ENCODE measurements at places on chromosomes 4 and X.

GRCh38 chr4:185803022-185803421, 9.0 kb downstream of the SORBS2 start:
- DNase-seq = no peak

DNA sequence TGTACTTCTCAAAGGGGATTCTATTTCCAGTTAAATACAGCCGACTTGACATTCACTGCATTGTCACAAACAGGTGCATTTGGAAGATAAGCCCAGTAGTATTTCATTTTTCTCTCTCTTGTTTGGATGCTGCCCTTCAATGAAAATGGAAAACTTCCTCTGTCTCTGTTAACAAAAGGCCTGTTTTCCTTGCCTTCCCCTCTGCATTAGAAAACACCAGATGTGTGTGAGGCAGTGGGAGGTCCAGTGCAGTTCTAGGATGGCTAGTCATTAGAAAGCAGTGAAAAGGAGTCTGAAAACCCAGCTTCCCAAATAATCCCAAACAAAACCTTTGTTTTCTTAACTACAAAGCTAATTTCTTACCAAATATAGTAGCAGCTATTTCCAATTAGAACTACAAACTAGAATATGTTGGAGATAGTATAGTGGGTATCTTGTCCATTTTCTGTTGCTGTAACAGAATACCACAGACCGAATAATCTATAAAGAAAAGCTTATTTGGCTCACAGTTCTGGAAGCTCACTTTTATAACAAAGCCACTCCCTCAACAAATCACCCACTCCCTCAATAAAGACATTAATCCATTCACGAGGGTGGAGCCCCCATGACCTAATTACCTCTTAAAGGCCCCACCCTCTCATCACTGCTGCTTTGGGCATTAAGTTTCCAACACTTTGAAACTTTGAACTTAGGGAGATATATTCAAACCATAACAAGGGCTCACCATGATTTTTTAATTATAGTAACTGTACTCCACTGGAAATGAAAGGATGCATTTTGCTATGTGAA, 452.1 kb upstream of the RPS6KA3 start:
- no peak for DNase-seq

DNA sequence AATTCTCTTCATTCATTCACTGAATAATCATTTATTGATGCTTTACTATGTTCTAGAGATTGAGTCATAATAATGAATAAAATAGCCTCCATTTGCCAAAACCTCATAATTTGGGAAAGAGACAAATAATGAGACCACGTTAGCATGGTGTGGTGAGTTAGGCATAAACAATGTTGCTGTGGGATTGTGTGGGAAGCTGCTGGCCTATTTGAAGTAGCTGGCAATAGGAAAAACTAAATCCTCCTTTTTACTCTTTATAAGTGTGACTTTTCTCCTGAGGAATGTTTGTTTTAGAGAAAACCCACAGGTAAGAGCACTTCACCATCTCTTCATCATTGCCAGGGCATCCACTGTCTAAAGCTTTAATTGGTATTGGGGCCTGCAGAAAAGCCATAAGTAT, 95.3 kb downstream of the AREG start:
- DNase-seq = no peak

DNA sequence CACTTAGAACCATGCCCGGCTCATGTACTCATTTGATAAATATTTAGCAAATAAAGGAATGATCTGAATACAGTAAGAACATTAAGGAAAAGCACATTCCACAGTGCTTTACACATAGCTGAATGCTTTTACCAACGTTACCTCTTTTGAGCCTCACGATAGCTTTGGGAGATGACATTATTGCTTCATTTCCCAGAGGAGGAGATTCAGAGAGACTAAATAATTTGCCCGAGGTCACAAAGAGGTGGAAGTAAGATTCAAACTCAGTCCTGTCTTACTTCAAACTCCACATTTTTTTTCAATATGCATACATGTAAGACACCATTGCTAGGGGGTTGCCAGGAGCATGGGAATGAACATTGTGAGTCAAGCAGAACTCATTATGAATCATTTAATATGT, 538.5 kb downstream of the BCOR start:
- no peak for DNase-seq

DNA sequence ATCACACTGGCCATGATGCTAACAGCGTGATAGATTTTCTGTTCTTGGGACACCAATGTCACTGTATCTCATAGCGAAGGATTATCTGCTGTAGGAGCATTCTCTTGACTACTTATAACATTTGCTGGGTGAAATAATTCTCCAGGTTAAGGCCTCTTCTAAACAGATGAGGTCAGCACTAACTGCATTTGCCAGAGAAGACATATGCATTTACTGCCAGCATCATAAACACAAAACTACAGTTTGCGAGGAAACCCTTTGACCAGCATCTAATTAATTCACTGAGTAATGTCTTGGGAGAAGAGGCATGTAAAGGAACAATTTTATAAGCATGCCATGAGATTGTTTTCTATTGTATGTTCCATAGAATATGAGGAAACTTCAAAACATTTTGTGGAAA, 13.9 kb downstream of the TBC1D1 start:
- no peak for DNase-seq

GRCh38 chr4:66840178-66840577, 705.1 kb downstream of the CENPC start:
- no peak for DNase-seq

- DNase-seq = no peak
Measured at GRCh38 chr4:1277667-1278665, 11.7 kb upstream of the MAEA start.

GRCh38 chrX:16484338-16484737, 165.6 kb upstream of the S100G start:
- DNase-seq = peak; percentile 18

DNA sequence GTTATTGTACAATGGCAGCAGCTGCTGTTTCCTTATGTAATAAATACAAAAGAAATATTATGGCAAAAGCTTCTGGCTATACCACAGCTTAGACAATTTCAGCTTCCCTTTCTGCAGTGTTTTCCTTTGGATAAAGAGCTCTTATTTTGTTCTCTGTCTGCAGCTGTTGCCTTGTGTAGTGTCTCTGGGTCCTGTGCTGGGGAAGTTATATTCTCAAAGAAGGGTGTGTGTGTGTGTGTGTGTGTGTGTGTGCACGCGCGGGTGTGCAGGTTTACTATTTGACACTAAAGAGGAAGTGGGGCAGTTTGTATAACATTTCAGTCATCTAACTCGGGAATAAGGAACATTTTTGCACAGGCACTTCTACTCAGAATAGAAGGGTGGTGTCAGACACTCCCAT, 83.6 kb downstream of the REPS2 start:
- DNase-seq = no peak

- no peak for DNase-seq
Measured at GRCh38 chr4:150206954-150207353, 128.7 kb downstream of the DCLK2 start.

DNA sequence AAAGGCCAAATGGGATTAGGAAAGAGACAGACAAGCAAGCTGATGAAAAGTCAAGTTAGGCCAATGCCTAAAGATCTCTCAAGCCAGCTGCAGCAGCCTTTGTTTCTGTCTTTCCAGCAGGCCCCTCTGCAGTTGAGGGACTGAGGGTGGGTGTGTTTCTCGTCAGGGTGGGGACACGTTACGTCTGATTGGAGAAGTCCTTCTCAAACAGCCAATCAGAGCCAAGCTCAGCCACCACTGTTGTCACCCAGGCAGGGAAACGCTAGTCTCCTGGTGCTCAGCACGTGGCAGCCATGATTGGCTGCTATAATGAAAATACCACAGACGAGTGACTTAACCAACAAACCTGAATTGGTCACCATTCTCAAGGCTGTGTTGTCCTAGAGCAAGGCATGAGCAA, 177.1 kb upstream of the LCORL start:
- DNase-seq = no peak

DNA sequence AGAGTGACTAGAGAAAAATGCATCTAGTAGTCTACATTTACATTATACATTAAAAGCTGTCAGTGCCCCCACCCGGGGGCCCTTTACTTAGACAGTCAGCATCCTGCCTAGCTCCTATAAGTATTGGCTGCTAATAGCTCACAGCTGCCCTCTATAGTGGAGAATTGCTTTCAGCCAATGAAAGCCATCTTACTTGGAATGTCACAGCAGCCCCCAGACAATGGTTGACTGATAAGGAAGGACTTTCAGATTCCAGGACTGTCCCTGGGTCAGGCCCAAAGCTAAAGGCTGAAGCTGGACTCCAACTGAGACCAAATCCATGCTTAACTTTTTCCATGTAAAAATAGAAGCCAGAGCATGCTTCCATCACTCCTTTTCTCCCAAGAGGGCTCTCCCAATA, 196.9 kb downstream of the ANKRD50 start:
- DNase-seq = no peak

DNA sequence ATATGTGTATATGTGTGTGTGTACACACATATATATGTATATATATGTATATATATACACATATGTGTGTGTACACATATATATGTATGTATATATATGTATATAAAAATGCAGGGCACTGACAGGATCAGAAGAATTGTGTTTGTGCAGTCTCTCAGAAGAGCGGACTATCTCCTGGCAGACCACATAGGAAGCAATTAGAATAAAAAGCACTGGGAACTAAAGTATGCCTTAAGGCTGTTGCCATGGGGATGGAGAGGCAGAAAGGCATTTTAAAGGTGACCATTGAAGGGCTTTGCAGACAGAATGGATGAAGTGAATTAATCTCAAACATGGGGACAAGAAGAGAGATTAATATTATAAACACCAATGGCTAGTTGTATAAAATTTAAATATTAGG, 33.7 kb upstream of the USP51 start:
- DNase-seq = no peak

DNA sequence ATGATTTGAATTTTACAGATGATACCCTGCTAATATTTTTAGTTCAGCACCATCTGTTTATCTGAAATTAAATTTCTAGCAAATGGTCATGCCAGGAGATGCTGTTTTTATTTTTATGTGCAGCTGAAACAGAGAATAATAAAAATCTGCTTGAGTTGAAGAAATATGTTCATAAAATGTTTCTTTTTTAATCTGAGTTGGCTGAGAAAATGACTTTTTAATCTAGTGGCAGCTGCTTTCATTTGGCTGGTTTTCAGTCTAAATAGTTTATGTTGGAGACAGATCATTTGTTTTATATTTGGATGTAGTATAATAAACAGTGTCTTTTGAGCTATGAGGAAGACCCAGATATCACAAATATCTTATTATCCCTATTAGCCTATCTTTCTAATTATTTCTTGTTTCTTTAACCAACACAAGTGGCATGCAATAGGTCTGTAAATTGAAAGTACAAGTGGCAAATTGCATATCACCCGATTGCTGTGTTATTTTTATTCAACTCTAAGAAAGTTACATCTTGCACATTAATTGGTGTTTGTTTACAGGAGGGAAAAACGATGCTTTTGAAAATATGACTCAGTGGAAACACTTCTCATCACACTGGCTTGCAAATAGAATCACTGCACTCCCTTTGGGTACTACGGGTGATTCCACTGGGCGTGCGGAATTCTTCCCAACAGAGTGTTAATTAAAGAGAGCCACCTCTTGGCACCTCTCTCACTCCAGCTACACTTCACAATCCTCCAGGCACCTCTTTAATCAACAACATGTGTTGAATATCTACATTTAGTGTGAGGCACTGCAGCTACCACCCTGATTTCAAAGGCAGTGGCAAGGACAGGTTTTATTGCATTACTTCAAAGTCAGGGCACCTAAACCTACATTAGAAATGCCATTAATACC, 51.7 kb upstream of the AP1S2 start:
- DNase-seq = peak; percentile 20

DNA sequence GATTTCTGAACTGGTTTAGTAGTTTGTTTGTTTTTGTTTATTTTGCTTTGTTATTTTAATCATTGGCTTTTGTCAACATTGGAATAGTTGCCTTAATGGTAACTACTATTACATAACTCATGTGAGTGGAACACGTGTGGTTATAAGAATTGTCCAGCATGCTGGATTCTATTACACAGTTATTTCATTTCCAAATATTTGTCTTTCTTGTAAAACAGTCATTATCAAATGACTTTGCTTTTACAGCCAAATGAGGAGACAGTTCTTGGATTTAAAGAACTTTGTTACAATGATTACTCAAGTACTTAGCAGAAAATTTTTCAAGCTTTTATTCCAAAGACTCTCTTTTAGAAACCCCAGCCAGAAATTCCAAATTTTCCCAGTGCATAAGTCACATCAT, 516.1 kb upstream of the MAGEB2 start:
- no peak for DNase-seq

GRCh38 chrX:53476371-53476770, 42.2 kb upstream of the HSD17B10 start:
- DNase-seq = no peak

GRCh38 chr4:7557456-7557855, 122.7 kb upstream of the PSAPL1 start:
- no peak for DNase-seq

- DNase-seq = no peak
Measured at GRCh38 chrX:132171881-132172280, 44.1 kb upstream of the FRMD7 start.
